Putamen (tissue), 1 donor: ENCODE measurements at places on chromosomes 12 and 14.

DNA sequence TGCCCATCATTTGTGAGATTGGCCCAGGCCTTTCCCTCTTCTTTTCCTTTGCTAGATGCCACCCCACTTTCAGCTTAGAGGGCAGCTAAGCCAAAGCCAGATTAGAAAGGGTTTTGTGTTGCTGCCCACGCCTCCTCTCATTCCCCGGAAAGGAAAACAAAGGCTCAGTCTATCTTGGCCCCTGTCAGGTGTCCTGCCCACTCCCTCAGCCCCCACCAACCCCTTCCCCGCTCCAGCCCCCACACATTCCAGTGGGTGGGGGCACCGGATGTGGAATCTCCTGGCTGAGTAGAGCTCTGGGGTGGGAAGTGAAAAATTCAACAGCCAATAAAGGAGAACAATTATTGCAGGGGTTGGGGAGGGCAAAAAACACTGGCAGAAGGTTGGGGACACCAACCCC is 2.2 kb downstream of the BLOC1S1 start:
- DNase-seq: no peak

DNA sequence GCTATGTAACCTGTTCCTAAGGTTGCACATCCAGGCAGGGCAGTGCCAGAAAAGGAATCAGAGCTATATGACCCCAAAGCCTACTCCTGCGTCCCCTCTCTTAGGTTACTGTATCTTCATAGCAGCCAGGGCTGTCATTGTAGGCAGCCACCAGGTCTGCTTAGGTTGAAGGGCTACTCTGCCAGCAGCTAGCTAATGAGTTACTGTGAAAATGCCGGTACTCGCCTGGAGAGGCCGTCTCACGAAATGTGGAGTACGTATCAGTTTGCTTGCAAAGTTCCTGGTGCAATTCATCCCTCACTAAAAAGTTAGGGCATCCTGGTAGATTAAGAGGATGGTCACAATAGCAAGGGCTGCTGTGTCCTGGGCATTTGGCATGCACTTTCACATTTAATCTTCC is 50.9 kb downstream of the RPH3A start:
- DNase-seq: no peak

GRCh38 chr12:3558854-3559253 is 67.9 kb downstream of the PRMT8 start:
- DNase-seq: no peak

GRCh38 chr14:57345106-57345505 is 45.3 kb upstream of the NAA30 start:
- DNase-seq: no peak
